Stimulated activated CD8-positive, alpha-beta memory T cell treated with anti-CD3 and anti-CD28 coated beads, Interleukin-15, amount 100 ng/mL, for 48 hours (primary cell): ENCODE measurements at places on chromosomes 2 and 18.

DNA sequence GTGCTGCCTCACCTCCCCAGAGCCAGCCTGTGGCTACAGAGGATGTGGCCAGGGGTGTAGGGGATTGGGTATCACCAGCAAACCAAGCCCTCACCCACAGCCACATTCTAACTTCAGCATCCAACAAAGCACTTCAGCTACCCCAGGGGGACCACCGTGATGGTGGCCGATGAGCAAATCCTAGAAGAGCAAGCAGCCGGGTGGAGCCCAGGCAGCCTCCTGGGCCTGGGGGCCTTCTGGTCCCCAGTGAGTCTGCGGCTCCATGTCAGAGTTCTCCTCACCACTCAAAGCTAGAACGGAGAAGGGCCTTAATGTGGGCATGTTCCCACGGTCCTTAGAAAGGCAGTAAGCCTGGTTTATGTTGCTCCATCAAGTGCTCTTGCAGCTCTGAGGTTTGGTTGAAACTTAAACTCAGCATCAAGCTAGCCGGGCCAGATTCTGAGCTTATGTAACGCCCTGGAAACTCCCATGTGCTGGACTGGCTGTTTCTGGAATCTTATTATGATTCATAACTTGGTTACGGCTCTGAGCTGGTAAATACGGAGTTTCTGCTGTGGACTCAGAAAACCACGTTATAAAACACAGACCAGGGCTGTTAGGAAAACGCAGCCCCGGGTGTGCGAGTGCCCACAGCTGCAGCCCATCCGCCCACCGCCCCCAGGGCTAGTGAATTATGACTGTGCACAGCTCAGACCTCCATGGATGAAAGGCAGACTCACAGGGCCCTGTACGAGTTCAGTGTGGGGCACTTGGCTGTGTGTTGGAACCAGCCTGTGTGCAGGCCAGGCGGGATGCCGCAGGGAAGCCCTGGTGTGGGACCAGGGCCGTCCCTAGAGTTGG, 99.8 kb downstream of the SEPTIN10 start:
- peak; percentile 30 for DNase-seq

- DNase-seq, result no peak
These were observed 74.5 kb downstream of the ALPK2 start for GRCh38 chr18:58554404-58554803.

- DNase-seq, result no peak
These were observed 54.0 kb upstream of the SPATS2L start for GRCh38 chr2:200252265-200253067.

DNA sequence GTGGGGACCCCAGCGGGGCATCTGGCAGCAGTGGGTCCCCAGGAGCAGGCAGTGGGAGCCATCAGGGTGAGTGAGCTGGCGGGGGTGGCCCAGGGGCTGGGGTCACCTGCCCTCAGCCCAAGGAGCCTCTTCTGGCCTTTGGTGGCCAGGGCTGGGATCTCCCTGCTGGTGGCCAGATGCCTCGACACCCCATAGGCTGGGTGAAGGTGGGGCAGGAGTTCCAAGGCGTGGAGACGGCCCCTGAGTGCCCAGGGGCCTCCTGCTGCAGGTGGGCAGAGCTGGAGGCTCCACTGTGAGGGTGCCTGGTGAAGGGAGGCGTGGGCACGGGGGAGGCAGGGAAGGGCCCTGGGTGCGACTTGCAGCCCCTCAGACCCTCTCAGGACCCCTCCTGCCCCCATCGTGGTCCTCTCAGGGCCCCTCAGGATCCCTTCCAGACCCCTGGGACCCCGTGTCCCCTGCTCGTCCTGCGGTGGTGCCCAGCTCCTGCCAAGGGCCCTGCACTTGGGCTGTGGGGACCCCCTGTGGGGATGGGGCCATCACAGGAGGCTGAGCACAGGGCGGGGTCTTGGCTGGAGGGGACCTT, 5.0 kb upstream of the GPR35 start:
- DNase-seq, result no peak

DNA sequence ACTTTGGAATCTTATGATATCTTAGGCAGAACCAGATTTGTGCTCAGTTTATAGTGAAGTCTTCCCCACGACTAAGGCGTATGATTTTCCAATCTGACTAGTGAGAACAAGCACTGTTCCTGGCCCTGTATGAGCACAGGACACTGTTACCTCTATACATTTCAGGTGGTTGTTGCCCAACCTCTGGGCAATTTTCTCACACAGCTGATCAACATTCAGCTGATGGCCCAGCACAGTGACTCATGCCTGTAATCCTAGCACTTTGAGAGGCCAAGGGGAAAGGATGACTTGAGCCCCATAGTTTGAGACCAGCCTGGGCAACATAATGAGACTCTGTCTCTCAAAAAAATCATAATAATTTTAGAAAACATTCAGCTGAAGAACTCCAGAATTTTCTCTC, 119.5 kb downstream of the ASXL3 start:
- no peak for DNase-seq

GRCh38 chr2:230627806-230628724, 84.6 kb upstream of the CAB39 start:
- DNase-seq, result no peak

DNA sequence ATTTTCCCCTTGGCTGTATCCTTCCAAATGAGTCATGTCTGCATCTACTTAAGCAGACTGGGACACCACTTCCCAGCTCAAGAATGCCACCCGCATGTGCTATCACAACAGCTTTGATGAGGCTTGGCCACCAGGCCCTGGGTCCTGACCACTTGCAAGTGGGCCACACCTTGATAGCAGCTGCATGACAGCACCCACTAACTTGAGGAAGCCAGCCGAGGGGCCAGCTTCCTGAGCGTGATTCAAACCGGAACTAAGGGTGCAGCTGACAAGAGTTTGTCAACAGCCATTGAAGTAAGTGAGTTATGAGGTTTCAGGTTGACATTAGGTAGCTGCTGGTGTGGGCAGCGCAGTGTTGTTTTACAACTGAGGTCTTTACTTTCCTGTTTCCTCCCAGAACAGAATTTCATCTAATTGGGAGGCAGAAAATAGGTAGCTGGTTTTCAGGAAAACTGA, 54.4 kb downstream of the EPHA4 start:
- DNase-seq, result peak; percentile 59

GRCh38 chr2:207256476-207257207, 90.9 kb upstream of the KLF7 start:
- DNase-seq, result no peak

DNA sequence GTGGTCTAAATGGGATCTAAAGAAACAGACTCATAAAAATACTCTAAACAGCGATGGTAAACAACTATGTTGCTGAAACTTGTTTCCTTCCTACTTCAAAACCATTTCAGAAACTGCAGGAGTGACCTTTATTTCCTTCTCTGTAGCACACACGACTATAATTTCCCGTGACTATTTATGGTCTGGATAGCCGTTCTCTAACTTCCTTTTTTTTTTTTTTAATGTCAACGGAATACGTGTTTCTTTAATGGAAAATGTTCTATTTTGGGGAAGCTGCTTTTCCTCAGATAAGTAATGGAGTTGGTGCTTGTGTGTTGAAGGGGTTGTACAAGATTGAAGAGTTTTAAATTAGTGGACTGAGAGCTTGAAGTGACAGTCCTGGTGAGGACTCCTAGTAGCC, 224.1 kb downstream of the PHLPP1 start:
- no peak for DNase-seq

GRCh38 chr2:169613876-169614275, 29.7 kb downstream of the PPIG start:
- no peak for DNase-seq

DNA sequence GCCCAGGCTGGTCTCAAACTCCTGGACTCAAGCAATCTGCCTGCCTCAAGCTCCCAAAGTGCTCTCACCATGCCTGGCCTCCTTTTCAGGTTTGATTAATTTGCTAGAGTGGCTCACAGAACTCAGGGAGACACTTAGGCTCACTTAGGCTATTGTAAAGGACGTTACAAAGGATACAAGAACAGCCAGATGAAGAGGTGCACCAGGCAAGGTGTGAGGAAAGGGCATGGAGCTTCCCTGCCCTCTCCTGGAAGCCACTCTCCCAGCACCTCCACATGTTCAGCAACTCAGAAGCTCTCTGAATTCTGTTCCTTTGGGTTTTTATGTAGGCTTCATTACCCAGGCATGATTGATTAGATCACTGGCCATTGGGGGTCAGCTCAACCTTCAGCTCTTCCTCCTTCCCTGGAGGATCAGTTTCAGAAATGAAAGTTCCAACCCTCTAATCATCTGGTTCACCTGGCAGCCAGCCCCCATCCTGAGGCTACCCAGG, 78.7 kb upstream of the RGPD5 start:
- no peak for DNase-seq

DNA sequence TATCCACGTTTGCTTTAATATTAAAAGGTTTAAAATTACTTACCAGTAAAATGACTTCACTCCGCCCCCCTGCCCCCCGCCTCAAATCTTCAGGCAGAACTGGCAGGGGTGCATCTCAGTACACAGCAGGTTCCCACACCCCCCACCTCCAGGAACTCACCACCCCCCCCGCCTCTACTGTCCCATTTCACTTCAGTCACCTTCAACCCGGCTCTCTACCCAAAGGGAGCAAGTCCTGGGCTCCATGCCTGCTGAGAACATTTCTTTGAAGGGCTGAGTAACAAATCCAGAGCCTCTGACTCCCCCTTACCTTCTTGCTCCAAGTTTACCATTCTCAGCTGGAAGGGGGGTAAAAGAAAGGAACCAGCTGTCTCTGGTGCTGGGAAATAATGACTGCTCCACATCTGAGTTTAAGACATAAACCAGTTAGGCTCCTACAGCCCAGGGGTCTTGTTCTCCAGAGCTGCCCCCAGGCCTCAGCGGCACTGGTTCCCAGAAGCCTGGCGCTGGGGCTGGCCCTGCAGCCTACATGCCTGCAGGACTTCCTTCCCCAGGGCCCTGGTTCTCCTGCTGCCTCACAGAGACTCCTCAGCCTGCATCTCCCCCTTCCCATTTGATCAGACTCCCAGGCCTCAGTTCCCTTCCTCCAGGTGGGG, 42.8 kb downstream of the DNMT3A start:
- DNase-seq, result no peak

DNA sequence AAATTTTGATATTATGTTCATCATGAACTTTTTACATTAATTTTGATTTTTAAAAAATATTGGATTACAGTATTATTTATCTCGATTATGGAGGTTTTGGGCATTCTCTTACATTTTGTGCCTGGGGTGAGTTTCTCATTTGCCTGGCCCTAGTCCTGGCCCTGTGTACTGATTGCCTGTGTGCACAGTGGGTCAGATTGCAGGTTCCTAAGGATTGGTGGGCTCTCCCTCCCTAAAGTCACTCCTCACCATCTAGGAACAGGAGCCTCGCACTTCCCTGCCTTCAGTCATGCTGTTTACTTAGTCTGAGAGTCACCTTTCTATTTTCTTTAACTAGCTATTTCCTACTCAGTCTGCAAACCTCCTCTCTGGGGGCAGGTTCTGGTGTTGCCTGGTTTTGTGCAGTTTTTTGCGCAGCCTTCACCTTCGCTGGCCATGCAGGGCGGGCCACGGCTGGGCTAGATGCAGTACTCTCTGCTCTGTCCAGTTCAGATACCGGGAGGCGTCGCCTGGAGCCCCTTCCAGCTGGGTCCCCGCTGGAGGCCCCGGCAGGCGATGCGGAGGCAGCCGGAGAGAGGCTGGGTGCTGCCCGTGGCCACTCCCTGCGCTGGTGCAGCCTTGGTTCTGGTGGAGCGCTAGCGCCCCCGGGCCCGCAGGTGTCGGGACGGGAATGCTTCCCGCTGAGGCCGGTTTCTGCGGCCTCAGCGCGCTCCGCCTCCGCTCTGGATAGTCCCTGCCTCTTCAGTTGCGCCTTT, 23.3 kb upstream of the MC5R start:
- DNase-seq, result peak; percentile 41

DNA sequence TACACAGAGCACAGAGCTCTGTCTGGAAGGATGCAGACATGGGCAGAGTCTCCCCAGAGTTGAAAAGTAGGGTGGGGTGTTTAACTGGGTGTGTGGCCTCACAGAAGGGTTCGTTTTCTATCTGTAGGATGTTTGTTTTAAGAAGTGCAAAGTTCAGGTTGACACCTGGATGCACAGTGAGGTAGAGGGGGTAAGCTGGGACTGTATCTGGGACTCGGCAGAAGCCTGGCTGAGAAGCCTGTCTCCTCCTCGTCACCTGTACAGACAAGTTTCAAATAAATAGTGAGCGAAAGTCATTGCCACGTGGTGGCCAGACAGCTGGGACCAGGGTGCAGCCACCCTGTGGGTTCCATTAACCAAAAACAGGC, 145.9 kb downstream of the KLHL29 start:
- DNase-seq, result no peak

GRCh38 chr2:166892397-166892796, 4.1 kb downstream of the XIRP2 start:
- no peak for DNase-seq

GRCh38 chr2:74414881-74415761, 6.3 kb downstream of the C2orf81 start:
- DNase-seq, result no peak

DNA sequence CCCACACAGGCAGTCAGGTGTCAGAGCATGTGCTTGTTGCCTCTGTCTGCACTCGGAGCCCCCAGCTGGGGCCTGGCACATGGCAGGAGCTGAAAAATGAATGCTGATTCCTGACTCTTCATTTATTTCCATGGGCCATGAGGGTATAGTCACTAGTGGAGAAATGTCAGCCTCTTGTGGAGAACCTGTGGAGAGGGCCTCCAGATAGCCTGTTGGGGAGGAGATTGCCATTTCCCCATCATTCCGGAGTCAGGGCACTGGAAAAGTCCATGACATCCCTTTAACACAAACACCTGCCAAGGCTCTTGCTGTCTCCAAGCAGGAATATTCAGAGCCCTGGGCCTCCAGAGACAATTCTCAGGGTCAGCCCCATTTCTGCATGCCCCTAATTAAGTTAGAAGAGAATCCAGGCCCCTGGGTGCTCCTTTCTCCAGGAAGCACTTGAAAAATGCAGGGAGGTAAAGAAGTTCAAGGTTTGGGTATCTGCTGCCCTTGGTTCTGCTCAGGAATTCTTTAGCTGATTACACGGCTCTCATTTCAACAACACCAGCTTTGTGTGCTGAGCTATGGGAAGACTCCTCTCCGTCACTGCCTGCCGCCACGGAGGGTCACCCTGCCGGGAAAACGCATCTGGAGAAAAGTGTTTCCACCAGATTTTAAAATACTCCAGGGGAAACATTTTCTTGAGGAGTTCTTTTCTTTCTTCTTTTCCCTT, 311.3 kb downstream of the MYCN start:
- DNase-seq, result no peak

DNA sequence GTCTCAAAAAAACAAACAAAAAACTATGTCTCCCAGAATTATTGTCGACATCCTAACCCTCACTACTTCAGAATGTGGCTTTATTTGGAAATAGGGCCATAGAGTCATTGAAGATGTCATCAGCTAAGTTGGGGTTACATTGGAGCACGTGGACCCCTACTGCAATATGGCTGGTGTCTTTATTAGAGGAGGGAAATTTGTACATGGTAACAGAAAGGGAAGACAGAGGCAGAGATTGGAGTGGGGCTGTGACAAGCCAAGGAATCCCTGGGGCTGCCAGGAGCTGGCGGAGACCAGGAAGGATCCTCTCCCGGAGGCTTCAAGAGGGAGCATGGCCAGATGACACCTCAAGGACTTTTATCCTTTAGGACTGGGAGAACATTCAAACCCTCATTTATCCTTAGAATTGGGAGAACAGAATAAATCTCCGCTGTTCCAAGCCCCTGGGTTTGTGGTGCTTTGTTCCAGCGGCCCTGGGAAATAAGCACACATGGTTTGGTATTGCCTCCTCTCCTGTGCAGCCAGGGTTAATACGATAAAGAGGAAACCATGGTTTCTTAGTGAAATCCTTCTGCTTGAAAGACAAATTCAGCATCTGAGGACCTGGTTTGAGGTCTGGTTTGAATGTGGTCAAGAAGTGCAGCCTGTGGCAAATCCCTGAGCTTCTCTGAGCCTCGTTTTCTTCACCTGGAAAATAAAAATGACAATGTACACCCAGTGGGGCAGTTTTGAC, 184.7 kb downstream of the MYCN start:
- DNase-seq, result no peak

- DNase-seq, result no peak
These were observed 114.8 kb upstream of the PTPRM start for GRCh38 chr18:7452331-7452730.
